Stimulated activated CD4-positive, alpha-beta T cell treated with anti-CD3 and anti-CD28 coated beads, Interleukin-1b, Interleukin-23, amount 100 ng/mL, for 1 hour (primary cell): ENCODE measurements at places on chromosomes 4 and X.

DNA sequence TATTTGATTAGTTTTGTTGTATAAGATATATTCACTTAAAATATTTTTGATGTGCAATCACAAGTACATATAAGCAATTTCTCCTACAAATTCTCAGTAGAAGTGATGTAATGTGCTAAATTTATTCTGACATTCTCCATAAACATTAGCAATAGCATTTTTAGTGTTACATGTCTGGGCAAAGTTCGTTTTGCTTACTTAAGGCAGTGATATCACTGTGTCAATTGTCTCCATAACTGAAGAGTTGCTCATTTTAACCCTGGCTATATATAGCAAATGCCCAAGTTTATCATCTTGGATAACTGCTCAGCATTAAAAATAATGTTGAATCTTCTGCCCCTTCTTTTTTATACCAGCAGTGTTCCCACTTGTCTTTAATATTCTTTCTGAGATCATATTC, 340.0 kb upstream of the NDST4 start:
- DNase-seq, result no peak

- no peak for DNase-seq
Observed at GRCh38 chr4:73721909-73722308, 18.5 kb upstream of the CXCL8 start.

DNA sequence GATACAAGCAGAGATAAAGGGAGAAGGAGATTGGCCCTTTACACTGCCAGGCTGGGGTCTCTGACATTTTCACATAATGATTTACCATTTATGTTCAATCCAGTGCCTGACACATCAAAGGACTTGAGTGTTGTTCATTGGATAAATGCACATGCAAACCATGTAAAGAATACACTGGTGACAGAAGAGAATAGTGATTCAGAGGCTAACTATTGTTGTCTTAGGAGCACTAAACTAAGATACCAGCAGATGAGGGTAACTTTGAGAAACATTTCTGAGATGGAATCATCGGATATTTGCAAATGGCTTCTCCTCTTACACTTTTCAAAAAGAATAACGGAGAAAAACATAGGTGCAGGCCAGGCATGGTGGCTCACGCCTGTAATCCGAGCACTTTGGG, 67.3 kb upstream of the HHIP start:
- DNase-seq, result no peak

DNA sequence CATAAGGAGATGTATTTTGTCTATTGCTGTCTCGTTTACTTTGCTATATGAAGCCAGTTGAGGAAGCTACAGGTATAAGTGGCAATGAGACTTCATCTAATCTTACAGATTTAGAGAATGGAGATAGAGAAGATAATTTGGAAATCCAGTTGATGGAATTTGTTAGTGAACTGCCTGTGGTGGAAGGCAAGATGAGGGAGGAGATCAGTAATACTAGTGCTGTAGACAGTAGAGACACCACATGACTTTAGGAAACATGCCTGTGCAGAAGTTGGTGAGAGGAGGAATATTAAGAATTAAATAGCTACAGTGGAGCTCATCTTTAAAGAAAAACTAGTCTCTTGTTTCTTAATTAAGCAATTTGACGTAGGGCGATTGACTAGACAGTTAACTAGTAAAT, 51.3 kb downstream of the RBPJ start:
- DNase-seq, result no peak

DNA sequence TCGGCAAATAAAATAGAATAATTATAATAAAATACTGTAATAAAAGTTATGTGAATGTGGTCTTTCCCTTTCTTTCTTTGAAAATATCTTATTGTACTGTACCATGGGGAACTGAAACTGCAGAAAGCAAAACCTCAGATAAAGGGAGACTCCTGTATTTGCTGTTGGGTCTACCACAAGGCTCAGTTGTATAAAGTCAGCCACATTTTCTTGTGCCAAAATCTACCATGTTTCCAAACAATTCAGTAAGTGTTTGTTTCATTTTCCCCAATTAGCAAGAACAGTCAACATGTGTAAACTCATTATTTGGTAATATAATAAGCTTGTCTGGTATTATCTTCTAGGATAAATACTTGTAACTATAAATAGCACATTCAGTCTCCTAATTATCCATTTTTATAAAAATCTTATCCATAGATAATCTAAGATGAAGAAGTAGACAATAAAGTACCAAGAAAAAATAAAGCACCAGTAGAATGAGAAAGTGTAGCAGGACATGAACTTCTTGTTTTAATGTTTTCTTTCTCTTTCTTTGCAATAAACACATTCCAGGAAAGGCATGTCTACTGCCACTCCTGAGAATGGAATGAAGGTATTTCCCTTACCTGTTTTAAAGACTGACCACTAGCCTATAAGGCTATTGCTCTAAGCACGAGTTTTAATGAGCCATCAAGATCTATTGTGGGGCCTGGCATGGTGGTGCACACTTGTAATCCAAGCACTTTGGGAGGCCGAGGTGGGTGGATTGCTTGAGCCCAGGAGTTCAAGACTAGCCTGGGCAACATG, 15.0 kb upstream of the OTUD4 start:
- no peak for DNase-seq

GRCh38 chr4:17497890-17498523, 13.9 kb downstream of the QDPR start:
- DNase-seq, result no peak

GRCh38 chrX:108036298-108036973, 8.4 kb upstream of the VSIG1 start:
- no peak for DNase-seq

- no peak for DNase-seq
Observed at GRCh38 chr4:48372272-48372671, 30.9 kb downstream of the SLAIN2 start.
